Stimulated activated naive CD4-positive, alpha-beta T cell (primary cell): ENCODE measurements at places on chromosomes 16 and 17.

DNA sequence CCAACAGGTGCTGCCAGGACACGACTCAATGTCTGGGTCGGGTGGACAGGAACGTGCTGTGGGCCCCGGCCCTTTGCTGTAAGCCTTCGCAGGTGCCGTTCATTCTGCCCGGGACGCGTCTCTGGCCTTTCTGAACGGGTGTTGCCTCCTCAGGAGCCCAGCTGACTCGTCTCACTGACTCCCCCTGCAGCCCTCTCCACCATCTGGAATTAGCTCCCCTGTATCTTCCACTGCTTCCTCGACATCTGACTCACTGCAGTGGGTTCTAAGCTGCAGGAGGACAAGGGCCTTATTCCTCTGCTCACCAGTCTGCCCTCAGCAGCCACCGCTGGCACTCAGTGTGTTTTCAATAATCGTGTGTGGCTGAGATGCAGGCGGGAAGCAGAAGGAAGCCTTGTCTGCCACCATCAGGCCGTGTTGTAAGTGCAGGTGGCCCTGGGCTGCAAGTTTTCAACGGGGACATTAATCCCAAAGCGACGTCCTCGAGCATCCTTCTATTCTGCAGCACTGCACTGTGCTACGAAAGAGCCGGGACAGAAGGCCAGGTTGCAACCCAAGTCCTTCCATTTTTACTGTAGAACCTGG is 256.2 kb downstream of the FOXL1 start:
- no peak for DNase-seq

GRCh38 chr16:11100239-11100750 is 155.7 kb downstream of the SOCS1 start:
- DNase-seq, result no peak

GRCh38 chr17:82751171-82751570 is 694 bp upstream of the TBCD start:
- DNase-seq, result no peak

DNA sequence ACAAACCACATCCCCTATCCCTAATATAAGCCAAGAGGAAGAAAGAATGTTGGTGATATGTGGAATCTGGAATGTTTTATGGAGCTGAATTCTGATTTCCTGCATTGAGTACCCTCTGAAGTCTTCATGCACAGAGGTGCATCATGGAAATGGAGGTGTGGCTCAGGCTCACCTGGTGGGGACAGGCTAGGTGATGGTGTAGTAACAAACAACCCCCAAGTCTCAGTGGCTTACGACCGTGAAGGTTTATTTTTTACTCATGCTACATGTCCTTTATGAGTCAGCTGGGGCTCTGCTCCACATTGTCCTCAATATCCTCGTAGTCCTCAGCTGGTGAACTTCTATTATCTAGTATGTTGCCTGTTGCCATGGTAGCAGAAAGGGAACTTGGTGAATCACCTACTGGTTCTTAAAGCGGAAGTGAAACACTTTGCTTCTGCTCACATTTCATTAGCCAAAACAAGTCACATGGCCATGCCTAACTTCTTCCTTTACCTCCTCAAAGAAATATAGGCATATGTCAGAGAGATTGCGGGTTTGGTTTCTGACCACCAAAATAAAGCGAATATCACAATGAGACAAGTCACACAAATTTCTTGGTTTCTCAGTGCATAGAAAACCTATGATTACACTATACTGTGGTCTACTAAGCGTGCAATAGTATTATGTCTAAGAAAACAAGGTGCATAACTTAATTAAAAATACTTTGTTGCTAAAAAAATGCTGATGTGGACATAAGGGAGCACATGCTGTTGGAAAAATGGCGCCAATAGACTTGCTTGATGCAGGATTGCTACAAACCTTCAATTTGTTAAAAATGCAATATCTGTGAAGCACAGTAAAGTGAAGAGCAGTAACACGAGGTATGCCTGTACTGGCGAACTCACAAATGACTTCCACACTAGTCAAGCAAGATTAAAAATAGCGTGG is at the start of gene PMFBP1:
Gene PMFBP1, minus strand, starts transcription at position 51 of the 930 bp plus-strand sequence. CDS start 947 bp downstream, outside the sequence.
- DNase-seq, result no peak

- no peak for DNase-seq
These were observed 104.0 kb downstream of the TMEM132E start for GRCh38 chr17:34683390-34683789.

- no peak for DNase-seq
These were observed 18.8 kb upstream of the GLG1 start for GRCh38 chr16:74625500-74626350.

DNA sequence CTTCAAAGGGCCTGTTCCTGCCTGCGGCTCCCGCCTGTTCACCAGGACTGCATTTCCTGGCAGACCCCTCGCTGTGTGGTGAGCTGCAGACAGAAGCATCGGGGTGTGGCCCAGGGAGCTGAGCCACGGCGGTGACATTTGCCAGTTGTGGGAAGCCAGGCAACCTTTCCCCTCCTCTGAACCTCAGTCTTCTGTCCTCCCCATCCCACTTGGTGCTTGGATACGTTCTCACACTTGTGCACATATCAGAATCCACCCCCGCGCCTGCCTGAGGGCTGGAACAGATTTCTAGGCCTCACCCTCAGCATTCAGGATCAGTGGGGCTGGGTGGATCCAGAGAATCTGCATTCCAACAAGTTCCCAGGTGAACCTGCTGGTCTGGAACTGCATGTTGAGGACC is 63.5 kb downstream of the CRISPLD2 start:
- no peak for DNase-seq

DNA sequence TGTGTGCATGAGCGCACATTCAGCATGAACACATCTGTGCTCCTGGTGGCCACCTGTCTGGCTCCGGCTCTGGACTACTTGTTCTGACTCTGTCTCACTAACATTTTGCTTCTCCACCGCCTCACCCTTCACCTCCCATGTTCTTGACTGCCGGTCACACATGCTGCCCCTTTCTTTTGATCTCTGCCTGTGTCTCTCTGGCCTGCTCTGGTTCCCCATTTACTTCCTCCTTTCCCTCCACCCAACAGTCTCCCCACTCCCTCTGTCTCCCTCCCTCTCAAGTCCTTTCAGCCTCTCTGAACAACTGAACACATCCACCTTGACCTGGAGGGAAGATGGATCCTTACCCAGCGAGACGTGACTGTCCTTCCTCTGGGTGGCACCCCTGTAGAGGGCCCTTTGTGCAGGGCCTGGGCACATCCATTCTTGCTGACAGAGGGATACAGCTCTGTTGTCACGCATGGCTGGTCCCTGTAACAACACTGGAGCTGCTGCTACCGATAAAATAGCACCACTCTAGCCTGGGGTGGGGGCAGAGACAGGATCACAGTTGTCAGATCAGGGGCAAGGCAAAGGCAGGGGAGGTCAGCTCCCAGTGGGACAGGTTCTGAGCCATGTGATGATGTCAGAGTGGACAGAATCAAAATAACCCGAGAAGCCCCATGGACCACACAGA is 11.0 kb downstream of the ZSCAN32 start:
- DNase-seq, result no peak
